ENCODE measurements at places on chromosomes 5 and 9.

- no peak for DNase-seq
These were observed 95.4 kb upstream of the RETREG1 start for GRCh38 chr5:16712178-16712577.

GRCh38 chr9:23764219-23764618 is 61.8 kb downstream of the ELAVL2 start:
- DNase-seq: no peak

GRCh38 chr5:141095263-141095641 is 837 bp downstream of the PCDHB2 start:
- DNase-seq: no peak

DNA sequence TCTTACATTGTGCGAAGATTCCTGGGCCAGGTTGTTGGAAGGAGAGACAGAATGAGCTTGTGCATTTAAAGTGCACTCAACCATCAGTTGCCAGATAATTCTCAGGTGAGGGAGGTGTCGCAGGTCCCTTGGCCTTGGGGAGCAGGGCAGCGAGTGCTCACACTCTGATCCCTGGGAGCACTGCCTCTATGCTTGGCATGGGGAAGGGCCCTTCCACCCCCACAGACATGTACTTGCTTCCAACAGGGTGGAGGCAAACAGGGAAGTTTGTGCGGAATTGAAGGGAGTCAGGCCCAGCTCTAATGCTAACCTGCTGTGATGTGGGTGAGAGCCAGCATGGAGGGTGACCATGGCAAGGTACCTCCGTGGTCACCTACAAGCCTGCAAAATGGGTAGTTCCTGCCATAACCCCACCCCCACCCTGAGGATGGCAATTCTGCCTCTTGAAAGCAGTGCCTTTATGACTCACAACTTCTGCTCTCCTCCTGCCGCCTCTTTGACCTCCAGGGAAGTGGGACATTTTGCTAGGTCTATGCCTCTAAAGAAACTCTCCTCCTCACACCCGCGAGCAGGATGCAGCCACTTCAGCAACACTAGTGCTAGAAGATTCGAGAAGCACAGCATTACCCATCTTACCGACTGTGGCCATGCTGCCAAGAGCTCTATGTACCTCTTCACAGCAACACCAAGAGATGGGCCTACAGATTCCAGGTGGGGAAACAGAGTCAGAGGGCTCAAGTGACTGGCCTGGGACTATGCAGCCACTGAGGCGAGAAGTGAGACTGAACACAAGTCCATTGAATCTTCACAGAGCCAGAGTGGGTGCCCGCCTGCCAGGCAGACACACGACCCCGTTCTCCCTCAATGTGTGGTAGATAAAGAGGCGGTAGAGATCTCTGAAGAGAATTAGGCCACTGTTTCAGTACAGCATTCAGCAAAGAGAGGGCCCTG is 22.1 kb upstream of the SLC25A51 start:
- peak; percentile 35 for DNase-seq

GRCh38 chr5:165139721-165140120 is 1634.3 kb downstream of the MAT2B start:
- no peak for DNase-seq

- DNase-seq: peak; percentile 72
These were observed 102.1 kb downstream of the TMEM174 start for GRCh38 chr5:73274881-73275663.

- no peak for DNase-seq
These were observed 62.3 kb downstream of the GCNT1 start for GRCh38 chr9:76521244-76521681.

GRCh38 chr9:97853056-97853843 is at the start of gene FOXE1:
Gene FOXE1 (plus strand): TSS chr9:97853226. CDS start chr9:97853915, 689 bp downstream.
- DNase-seq: no peak

- no peak for DNase-seq
These were observed 468.2 kb downstream of the NTRK2 start for GRCh38 chr9:85137696-85138095.

DNA sequence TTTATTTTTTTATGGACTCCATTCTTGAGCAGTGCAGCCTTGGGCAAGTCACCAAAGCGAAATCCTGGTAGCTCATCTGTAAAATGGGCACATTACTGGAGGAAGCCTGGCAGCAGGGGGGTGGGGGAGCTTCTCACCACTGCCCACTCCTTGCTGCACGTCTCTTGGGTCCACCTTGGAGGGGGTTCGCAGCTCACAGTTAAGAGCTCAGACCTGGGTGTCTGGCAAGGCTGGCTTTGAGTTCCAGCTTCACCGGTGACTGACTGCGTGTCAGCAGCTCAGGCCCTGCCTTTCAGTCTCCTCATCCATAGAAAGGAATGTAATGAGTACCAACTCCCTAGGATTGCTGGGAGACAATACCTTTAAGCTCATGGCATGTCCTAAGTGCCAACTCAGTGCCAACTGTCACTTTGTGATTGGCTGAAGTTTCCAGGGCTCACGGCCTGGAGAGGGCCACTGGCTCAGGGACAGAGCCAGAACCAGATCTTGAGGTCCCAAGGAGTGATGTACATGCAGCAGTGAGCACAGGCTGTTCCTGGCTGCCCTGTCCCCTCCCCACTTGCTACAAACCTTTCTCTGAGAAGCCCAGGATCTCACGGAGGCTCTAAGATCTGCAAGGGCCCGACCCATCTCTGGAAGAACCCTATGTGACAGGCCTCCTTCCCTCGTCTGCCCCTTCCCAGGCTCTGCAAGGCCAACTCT is 72.9 kb downstream of the C9orf50 start:
- DNase-seq: no peak

DNA sequence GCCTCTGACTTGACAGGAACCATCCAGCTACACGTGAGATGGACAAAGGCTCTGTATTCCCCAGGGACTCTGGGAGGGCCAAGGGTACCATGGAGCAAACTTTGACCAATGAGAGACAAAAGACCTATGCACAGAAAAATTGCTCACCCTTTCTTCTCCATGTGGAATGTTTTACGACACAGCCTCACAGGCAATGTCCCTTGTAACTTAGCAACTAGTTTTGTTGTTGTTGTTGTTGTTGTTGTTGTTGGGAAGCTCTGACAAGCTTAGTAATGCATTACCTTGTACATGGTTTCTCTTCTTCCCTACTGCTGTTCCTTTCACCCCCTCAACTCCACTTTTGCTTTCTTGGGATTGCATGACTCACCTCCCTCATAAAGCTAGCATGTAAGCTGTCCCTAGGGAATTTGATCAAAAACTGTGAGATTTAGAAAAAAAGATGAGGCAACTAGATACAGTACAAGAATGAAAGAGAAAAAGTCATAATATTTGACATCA is 550.9 kb downstream of the RAB3C start:
- DNase-seq: peak; percentile 68

DNA sequence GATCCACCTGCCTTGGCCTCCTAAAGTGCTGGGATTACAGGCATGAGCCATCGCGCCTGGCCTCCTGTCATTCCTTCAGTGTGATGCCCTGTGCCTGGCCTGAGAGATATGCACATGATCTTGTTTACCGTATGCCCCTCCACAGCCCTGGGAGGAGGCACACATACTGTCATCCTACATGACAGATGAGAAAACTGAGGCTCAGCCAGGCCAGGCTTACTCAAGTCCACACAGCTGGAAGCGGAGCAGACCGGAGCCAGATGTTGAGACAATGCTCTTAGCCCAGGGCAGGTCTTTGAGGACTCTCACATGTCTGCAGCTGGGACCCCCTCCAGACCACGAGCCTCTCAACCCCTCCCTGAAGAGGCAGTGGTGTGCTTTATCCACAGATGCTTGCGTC is 38.7 kb upstream of the SH3PXD2B start:
- no peak for DNase-seq

GRCh38 chr5:122815218-122815767 is 30.1 kb upstream of the SNX24 start:
- no peak for DNase-seq

GRCh38 chr5:180208435-180209081 is 453 bp downstream of the RASGEF1C start:
- DNase-seq: no peak

DNA sequence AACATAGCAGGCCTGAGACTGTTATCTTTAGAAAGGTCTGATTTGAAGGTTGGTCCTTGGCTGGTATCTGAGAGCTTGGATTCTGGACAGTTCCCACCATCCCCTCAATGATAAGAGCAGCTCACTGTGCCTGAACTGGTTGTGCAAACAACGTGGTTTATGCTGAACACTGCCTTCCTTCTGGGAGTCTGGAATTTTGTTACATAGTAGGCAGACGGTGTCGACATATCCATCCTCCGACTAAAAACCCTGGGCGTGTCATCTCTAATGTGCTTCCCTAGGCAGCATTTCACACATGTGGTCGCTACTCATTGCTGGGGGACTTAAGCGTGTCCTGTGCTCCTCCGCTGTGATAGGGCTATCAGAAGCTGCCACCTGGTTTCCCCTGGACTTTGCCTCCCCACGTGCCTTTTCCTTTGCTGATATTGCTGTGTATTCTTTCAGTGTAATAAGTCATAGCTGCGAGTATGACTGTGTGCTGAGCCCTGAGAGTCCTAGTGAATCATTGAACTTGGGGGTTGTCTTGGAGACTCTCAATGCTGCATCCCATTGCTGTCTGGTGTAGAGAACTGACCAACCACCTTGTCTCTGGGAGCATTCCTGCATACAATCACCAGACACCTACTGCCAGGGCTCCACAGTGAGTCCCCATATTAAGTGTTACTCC is 119.1 kb upstream of the TBC1D2 start:
- DNase-seq: peak; percentile 87

- DNase-seq: no peak
These were observed 1.8 kb upstream of the PAXX start for GRCh38 chr9:136990242-136990911.

GRCh38 chr9:122202111-122202510 is 26.6 kb downstream of the LHX6 start:
- DNase-seq: no peak

DNA sequence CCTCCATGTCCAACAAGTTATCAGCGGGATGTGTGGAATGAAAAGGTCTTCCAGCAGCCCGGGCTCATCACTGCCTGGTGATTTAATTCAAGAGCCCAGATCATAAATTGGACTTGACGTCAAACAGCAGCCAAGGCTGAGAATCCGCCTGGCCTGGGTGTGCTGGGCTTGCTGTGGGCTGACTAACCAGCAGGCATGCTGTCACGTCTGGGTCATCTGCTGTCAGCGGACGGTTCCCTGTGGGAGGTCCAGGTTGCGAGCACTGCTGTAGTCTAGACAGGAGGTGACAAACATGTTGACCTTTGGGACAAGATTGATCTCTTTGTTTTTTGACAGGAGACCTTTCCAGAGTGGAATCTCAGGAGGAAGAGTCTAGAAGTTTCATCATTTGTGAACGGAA is 289.7 kb downstream of the OSTF1 start:
- peak; percentile 41 for DNase-seq

DNA sequence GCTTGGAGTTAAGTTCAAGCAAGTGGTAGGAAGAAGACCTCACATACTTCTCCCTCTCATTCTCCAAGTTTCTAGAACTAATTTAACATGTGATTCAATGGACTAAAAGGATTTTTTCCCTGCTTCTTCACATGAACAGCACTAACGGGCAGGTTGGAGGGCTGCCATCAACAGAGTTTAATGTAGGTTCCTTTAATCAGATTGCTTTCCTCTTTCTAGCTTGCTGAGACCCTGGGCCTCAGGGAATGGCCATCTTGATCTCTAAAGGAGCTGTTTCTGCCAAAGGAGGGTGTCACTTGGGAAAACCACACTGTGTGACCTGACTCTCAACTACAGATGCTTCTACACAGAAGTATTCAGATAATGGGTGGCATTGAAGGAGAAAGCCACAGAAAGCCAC is 223.3 kb downstream of the PIK3R1 start:
- DNase-seq: no peak

GRCh38 chr5:62000646-62001045 is 305.4 kb upstream of the KIF2A start:
- DNase-seq: no peak

GRCh38 chr5:107153283-107153682 is 517.5 kb downstream of the EFNA5 start:
- no peak for DNase-seq

GRCh38 chr5:173568128-173568527 is 48.3 kb downstream of the BOD1 start:
- DNase-seq: no peak

GRCh38 chr5:64834037-64834436 is 65.3 kb downstream of the CWC27 start:
- no peak for DNase-seq

- no peak for DNase-seq
These were observed 87.7 kb downstream of the OSTF1 start for GRCh38 chr9:75176037-75176436.

GRCh38 chr9:88732128-88732527 is 197.2 kb downstream of the NXNL2 start:
- no peak for DNase-seq

DNA sequence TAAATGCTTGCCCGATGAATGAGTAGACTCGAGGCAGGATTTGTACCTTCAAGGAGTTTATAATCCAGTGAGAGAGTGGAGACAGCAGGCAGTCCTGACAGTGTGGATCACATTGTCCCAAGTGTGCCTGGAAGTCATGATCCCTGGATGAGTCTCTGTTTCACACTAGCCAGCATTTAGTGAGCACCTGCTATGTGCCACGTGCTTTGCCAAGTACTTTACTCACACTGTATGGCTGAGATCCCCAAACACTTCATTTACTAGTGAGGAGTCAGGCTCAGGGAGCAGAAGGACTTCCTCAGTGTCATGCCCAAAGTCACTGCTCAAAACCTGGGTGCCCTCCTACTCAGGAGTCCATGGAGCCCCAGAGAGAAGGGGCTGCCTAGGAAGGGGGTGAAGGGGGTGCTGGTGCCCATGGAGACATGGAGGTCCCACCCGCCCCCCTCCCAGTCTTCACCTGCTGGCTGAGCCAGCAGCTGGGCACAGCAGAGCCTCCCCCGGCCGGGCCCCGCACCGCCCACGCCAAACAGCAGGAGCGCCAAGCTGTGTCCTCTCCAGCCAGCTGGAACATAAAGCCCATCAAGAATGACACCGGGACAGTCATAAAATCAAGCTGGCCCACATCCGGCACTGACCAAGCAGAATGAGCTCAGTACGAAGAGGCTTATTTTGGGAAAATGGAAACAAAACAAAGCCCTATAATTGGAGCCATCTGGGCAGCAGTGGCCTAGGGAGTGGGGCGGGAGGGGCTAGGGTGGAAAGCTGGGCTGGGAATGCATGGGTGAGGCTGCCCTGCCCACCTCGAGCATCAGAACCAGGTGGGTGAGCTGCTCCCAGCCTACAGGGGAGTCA is 10.6 kb downstream of the LAMC3 start:
- peak; percentile 75 for DNase-seq

- DNase-seq: peak; percentile 69
These were observed 36.5 kb downstream of the CFAP95 start for GRCh38 chr9:69857131-69857530.

GRCh38 chr5:139658928-139659667 is 10.9 kb downstream of the CXXC5 start:
- peak; percentile 66 for DNase-seq

DNA sequence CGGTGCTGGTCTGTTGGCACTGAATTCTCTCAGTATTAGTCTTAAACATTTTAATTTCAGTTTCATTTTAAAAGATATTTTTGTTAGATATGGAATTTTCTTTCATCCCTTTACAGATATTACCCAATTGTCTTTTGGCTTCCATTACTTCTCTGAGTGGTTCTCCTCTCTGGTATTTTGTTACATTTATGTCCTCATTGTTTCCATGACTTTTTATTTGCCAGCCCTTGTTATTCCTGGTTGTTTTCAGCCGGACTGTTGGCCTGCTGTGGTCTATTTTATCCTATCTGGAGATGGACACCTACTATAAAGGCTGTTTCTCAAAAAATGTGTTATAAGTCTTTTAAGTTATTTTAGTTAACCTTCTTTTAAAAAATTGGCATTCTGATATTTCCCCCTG is 117.2 kb downstream of the ARHGEF28 start:
- no peak for DNase-seq

GRCh38 chr5:31707329-31707728 is 68.4 kb downstream of the PDZD2 start:
- DNase-seq: no peak
